ENCODE measurements at places on chromosomes 2 and 18.

DNA sequence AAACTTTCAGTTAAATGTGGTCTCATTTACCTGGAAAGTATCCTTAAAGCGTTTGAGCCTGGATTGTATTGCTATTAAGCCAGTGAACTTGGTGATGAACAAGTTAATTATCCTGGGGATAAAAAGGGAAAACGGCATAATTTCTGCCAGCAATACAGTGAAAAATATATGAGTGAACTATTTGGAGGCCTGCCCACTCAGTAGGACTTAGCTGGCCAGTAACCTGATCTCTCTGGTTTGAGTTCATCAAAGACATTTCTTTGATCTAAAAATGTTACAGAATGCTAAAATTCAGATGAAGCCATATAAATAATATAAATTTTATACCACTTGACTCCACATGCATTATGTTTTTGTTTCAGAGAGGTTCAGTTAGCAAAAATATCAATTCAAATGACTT, 241.1 kb upstream of the VWC2L start:
- DNase-seq: no peak

GRCh38 chr2:216849987-216850386, 9.9 kb downstream of the TNP1 start:
- DNase-seq: no peak

- DNase-seq: no peak
These were observed 71.2 kb downstream of the PLB1 start for GRCh38 chr2:28567061-28567471.

- no peak for DNase-seq
These were observed 315.5 kb downstream of the RPRM start for GRCh38 chr2:153163055-153163454.

- DNase-seq: no peak
These were observed 27.3 kb upstream of the MLPH start for GRCh38 chr2:237459741-237460174.

- DNase-seq: no peak
These were observed 18.7 kb upstream of the LHCGR start for GRCh38 chr2:48774251-48774650.

Measured in stimulated activated CD4-positive, alpha-beta T cell treated with anti-CD3 and anti-CD28 coated beads, Interleukin-15, amount 100 ng/mL, for 1 hour (primary cell).